ENCODE measurements at places on chromosomes 12 and 14.
A peak's percentile ranks its signal among the peaks of the same experiment; 100 is the strongest.

DNA sequence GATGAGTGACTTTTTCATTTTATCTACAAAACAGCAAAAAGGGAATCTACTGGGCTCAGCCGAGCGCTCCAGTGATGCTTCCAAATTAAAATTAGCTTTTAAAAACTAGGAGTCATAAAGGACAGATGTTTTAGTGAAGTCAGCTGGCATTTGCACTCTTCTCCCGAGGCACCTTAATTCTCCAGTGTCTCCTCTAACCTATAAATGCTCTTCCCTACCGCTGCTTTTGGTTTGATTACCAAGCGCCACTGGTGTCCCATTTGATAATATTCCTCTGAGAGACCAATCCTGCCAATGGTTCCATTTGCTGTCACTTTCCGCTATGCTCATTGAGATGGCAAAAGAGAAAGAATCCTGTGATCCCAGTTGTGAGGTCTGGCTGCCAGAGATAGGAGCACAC is 29.3 kb upstream of the PIWIL1 start:
- no peak for DNase-seq

DNA sequence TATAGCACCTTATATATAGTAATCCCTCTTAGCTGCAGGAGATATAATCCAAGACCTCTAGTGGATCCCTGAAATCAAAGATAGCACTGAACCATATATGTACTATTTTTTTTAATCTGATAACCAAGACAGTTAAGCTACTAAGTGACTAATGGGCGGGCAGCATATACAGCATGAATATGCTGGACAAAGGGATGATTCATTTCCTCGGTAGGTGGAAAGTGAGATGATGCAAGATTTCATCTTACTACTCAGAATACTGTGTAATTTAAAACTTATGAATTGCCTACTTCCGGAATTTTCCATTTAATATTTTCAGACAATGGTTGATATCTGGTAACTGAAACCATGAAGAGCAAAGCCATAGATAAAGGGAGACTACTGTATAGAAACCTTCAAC is 36.2 kb downstream of the PRMT8 start:
- no peak for DNase-seq

DNA sequence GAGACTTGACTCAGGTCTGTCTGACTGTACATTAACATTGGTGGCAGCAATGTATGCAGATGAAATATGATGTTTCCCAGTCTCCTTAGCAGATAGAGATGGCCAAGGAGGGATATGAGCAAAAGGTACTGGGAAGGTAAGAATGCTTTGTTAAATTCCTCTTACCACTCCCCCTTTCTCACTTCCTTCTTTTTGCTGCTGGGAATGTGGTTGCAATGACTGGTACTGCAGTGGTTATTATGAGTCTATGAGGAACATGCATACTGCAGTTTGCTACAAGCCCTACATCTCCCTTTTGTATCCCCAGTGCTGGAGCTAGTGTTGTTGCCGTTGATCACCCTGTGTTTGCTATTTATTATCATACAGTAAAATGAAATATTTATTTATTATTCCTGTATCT is 35.9 kb downstream of the ALDH1L2 start:
- DNase-seq, result no peak

DNA sequence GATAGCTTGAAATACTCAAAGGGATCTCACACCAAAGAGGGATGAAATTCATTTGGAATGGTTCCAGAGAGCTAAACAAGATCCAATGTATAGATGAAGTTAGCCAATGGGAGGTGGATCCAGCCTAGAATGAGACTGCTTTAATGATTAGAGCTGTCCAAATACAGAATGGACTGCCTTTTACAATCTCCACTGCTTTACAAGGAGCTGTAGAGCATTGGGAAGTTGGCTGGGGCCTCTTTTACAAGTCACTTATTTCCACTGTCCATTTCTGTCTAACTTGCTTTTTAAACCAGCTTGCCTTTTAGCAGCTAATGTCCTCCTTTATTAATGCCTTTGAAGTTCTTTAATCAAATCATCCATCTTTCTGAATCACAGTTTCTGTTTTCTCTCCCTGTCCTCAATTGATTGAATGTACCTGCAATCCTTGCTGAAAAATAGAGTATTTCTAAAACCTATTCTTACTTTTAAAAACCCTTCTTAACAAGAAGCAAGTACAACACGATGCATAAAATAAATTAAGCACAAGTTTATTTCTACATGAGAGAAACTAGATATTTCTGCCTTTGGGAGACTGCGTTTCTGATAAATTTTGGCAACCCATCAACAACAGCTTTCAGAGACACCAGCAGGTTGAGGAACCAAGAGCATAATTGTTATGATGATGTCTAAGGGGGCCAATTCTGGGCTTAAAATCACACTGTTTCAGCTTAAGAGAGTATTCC is 3.4 kb upstream of the ATP2A2 start:
- no peak for DNase-seq

GRCh38 chr12:128644664-128645296 is 179.0 kb downstream of the SLC15A4 start:
- no peak for DNase-seq

- DNase-seq, result no peak
These were observed 20.1 kb upstream of the USP44 start for GRCh38 chr12:95571369-95571768.

DNA sequence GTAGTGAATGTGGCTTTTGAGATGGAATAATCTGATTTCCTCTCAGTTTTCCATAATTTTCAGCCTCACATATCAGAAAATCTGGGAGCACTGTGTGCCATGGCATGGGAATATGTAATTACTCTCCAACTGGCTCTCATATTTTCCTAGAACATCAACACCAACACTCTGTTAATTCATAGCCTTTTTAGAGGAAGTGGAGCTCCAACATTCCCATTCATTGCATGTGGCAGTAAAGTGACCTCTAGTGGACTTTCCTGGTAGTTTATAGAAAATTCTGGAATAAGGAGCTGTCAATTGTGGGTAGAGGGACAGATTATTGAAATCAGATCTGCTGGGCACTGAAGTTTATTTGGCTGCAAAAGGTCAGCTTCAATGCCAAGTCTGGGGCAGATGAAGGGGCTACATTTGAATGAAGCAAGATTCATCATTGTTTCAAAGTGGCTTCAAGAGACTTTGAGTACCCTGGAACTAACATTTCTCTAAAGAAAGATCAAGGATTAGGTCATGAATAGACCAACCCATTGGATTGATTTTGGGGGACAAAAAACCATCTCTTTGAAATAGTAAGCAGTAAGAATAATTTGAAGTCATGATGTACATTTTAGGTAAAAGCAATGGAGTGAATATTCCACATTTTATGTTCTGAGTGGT is 23.6 kb upstream of the USP44 start:
- DNase-seq, result no peak

- DNase-seq, result no peak
These were observed 86.5 kb upstream of the ZFP36L1 start for GRCh38 chr14:68879321-68879781.

DNA sequence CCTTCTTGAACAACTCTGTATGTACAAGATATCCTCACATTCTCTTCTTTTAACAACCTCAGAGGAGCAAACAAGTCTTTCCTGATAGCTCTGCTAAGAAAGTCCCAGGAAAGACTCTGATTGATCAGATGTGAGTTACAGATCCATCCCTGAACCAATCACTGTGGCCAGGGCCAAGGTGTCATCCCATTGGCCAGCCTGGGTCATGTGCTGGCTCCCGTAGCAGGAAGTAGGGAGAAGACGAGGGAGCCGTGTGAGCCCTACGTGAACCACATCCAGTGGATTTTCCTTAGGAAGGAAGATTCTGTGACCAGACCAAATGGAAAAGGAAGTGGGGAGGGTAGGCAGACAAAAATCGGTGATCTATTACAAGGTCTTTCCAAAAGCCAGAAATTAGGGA is 5.6 kb downstream of the P2RX7 start:
- DNase-seq, result no peak

DNA sequence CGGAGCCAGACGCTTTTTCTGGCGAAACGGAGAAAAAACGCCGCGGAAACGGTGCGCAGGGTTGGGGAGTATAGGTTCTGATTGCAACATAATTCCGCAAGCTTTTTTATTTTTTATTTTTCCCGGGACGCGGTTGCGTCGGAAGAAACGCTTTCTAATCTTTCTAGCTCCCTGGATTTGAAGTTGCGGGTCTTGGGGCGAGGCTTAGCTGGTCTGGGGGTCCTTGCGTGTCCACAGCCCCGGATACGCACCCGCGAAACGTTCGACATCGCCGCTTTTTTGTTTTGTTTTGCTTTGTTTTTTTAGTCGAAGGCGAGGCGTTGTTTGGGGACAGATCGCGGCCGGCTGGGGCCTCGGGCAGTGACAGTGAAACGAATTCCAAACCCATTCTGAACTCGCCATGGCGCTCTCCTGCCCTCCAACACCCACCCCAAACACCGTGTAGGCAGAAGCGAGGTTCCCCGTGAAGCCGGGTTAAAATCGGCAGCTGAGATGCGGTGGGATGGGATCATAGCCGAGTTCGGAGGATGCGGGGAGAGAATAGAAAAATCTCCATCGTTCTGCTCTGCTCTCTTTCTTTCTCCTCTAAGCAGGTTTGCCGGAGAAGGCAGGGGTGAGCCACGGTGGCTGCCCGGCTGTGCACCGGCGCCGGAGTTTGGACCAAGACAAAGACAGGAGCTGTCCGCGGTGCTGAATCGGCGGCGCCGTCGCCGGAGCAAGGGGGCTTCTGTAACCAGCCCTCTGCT is 8.1 kb upstream of the LHX5 start:
- DNase-seq, result no peak

- DNase-seq, result no peak
These were observed 23.2 kb downstream of the PRKCH start for GRCh38 chr14:61344437-61345150.

- no peak for DNase-seq
These were observed 221.0 kb downstream of the PTPRO start for GRCh38 chr12:15543347-15543746.

GRCh38 chr12:91274916-91275315 is 92.3 kb upstream of the DCN start:
- no peak for DNase-seq

- no peak for DNase-seq
These were observed 44.2 kb downstream of the SOCS2 start for GRCh38 chr12:93616584-93617101.

DNA sequence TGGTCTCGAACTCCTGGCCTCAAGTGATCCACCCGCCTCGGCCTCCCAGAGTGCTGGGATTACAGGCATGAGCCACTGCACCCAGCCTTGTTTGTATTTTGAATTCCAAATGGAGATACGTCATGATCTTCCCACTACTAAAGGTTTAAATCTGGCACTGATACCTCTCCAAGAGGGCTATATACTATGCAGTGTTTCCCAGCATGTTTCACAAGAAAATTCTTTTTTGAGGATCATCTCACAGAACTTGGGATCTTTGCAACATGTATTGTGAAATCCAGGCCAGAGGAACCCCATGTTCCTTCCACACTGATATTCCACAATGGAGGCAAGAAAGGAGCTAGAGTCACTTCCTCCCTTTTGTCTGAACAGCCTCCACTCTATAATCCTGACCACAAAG is 112.7 kb downstream of the NT5DC3 start:
- no peak for DNase-seq

DNA sequence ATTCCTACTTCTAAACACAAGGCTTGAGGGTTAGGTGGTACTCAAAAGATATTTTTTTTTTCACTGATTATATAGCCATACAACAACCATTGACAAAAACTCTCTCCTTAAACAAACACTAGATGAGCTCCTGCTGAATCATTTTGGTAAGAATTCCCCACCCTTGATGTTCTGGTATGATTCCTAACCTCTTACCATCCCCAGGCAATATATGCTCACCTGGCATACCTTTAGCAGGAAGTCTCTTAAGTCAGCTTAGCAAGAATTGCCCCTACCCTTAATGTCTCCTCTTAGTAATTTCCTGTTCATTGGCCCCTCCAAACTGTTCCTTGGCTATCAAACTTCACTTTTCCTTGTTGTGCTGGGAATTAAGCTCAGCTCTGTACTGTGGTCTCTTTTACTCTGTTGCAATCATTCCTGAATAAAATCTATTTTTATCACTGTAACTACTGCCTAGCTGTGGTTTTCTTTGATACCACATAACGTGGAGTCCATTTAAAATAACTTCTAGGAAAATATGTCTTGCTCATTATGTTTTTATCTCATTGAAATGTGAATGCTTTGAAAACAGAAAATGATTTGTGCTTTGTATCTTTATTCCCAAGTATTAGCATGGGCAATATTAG is 712.6 kb downstream of the SLC16A7 start:
- DNase-seq, result no peak

- no peak for DNase-seq
These were observed 17.8 kb upstream of the CD9 start for GRCh38 chr12:6182279-6182898.

GRCh38 chr14:76887191-76887590 is 61.0 kb downstream of the LRRC74A start:
- DNase-seq, result no peak

GRCh38 chr12:111893287-111893686 is 51.3 kb downstream of the MAPKAPK5 start:
- no peak for DNase-seq

DNA sequence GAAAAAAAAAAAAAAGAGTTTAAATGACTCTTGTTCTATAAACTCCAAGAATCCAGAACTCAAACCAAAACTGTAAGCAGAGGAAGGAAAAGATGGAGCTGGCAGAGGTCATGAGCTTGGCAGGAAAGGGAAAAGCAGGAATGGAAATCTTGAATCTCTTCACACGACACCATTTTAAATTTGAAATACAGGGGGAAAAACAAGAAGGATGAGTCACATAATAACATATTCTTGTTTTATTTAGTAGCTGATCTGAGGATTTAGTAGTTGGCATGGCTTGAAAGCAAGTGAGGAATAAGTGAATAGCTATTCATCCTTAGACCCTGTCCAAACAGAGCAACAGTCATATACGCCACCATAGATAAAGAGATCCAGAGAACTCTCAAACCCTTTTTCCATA is 35.0 kb downstream of the EPS8 start:
- DNase-seq, result no peak

DNA sequence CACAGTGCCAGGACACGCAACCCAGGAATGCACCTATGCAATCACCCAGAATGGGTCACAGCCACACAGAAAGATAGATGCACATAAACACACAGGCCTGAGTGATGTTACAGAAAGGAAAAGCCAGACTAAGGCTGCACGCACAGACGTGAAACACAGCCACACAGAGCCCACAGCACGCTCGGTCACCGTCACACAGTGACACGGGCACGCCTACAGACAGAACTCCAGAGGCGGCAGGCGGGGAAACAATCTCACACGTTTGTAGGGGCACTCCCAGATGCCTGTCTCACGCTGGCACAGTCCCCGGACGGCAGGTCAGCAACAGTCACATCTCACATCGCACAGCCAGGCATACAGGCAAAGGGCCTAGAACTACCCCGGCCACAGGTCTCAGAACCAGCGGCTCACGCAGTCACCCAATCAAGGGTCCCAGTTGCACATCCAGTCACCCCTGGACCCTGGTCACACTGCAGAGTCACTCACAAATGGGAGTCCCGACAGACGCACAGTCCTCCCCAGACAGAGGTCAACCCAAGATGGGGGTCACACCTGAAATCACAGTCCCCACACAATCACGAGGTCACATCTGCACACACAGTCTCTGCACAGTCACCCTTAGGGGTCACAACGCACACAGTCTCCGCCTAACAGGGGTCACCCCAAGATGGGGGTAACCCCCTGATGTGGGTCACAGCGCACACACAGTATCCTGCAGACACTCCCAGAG is 790 bp downstream of the SSH1 start:
- peak; percentile 49 for DNase-seq

GRCh38 chr12:4610481-4610880 is 38.4 kb downstream of the AKAP3 start:
- no peak for DNase-seq

All from stimulated activated CD8-positive, alpha-beta memory T cell treated with anti-CD3 and anti-CD28 coated beads, Interleukin-15, amount 100 ng/mL, for 4 hours (primary cell).